Smooth muscle cell of trachea (primary cell): ENCODE measurements at places on chromosomes 3 and 15. TPM values are rescaled to one million over a fixed set of nuclear protein-coding genes. Genes with fewer than 3 reads are reported as not detected.

SCG3 gene
- not detected in 2 replicates for total RNA-seq

SLC25A38 gene
- 15.6 and 24.3 TPM in 2 replicates for total RNA-seq

RBP2 gene
- total RNA-seq, result not detected in 2 replicates

LMOD3 gene
- under 0.01 and 0.15 TPM in 2 replicates for total RNA-seq

CFAP161 gene
- total RNA-seq, result 0.66 TPM in 1 of 2 replicates, not detected in the other

LMCD1 gene
- 13.5 and 41.8 TPM in 2 replicates for total RNA-seq

GRM2 gene
- 0.15 and 0.17 TPM in 2 replicates for total RNA-seq

PRTG gene
- 1.6 and 1.7 TPM in 2 replicates for total RNA-seq

SPINK8 gene
- not detected in 2 replicates for total RNA-seq

MAPK6 gene
- total RNA-seq, result 49.1 and 56.7 TPM in 2 replicates

P2RY1 gene
- 4.0 and 4.1 TPM in 2 replicates for total RNA-seq

ADAMTS7 gene
- total RNA-seq, result 3.8 and 10.9 TPM in 2 replicates

FRMD5 gene
- 7.0 and 7.1 TPM in 2 replicates for total RNA-seq

ACTR8 gene
- 35.2 and 60.4 TPM in 2 replicates for total RNA-seq

TM4SF18 gene
- 0.44 TPM in 1 of 2 replicates, not detected in the other for total RNA-seq

SI gene
- not detected in 2 replicates for total RNA-seq

ERC2 gene
- under 0.01 and 0.44 TPM in 2 replicates for total RNA-seq

GUCA1C gene
- not detected in 2 replicates for total RNA-seq

RFX7 gene
- total RNA-seq, result 5.8 and 8.7 TPM in 2 replicates
